ENCODE measurements at places on chromosomes 1 and 21. TPM values are rescaled to one million over a fixed set of nuclear protein-coding genes. Genes with fewer than 3 reads are reported as not detected.

- no peak overlapping the region for H3K4me3 ChIP-seq
- H3K4me1 ChIP-seq: no peaks in the 10 kb centered on the region
- H3K27me3 ChIP-seq: no peaks in the 10 kb centered on the region
- no peak overlapping the region for H3K27ac ChIP-seq
- DNase-seq: no peak
Observed at GRCh38 chr1:91346824-91347223, 57.8 kb downstream of the HFM1 start.

DNA sequence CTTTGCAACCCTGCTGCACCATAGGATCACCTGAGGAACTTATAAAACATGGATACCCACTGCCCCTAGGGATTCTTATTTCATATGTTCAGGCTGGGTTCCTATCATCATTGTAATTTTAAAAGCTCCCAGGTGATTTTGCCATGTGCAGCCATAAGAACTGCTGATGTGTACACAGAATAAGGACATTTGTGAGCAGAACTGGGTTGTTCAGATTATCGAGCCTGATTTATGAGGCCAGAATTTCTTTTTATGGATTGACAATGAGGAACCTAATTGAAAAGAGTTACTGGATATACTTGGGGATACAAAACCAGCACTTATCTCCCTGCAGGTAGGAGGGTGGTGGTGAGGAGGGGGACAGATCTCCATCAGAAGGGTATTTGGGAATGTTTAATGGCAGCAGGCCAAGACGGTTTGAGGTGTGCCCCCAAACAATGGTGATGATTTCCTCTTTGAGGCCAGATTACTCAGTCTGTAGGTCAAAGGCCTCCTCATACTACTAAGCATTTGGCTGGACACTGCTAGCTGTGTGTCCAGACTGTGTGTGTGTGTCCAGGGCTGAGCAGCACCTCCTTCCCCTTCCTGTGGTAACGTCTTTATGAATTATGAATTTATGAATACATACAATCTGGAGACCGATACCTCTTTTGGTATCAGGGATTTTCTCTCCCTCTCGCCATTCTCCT lies 18.9 kb downstream of the NOS1AP start:
- DNase-seq: no peak
- H3K4me1 ChIP-seq: peaks cover 6% of the 10 kb centered on the region
- H3K4me3 ChIP-seq: no peak overlapping the region
- H3K27ac ChIP-seq: no peak overlapping the region

The NEK2 gene
- total RNA-seq: 75.1 TPM

DNA sequence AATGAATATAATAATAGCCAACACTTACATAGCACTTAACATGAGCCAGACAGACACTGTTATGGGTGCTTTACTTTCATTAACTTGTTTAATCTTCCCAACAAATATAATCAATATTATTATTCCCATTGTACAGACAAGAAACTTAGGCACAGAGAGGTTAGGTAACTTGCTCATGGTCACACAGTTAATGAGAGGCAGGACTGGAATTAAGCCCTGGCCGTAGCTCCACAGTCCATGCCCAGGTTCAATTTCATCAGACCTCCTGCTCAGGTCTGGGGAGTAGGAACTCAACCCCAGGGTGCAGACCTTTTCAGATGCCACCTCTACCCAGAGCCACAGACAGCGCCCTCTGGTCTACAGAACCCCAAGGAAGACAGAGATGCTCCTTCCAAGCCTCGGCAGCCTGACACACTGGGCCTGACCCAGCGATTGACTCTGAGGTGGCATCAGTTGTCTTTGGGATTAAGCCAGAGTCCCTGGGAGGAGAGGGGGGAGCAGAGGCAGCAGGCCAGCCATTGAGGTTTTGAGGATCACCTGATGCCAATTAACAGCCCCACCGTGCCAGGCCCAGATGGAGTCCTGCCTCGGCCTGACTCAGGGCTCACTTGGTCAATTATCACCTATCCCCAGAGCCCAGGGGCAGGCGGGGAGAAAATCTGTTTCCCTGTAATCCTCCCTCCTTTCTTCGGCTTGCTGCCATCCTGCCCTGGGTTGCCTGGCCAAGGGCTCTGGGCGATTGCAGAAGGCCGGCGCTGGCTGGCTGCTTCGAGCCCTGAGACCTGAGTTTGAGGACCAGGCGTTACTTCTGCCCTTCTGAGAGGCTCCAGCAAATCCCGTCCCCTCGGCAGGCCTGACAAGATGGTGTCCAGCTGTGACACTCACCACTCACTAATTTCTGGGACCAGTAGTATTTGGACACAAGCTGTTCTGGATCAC lies 116.7 kb downstream of the LACTBL1 start:
- H3K4me1 ChIP-seq: no peaks in the 10 kb centered on the region
- H3K27ac ChIP-seq: no peak overlapping the region
- no peak overlapping the region for H3K4me3 ChIP-seq

The AGMAT gene
- total RNA-seq: 0.53 TPM

The MYOC gene
- total RNA-seq: not detected

The OR14C36 gene
- not detected for total RNA-seq

- H3K27ac ChIP-seq: no peak overlapping the region
- no peaks in the 10 kb centered on the region for H3K27me3 ChIP-seq
- no peak for DNase-seq
- H3K36me3 ChIP-seq: no peaks in the 10 kb centered on the region
- H3K4me1 ChIP-seq: peaks cover 19% of the 10 kb centered on the region
Observed at GRCh38 chr1:84693785-84694184, 3.5 kb upstream of the SSX2IP start.

The CELA2B gene
- not detected for total RNA-seq

DNA sequence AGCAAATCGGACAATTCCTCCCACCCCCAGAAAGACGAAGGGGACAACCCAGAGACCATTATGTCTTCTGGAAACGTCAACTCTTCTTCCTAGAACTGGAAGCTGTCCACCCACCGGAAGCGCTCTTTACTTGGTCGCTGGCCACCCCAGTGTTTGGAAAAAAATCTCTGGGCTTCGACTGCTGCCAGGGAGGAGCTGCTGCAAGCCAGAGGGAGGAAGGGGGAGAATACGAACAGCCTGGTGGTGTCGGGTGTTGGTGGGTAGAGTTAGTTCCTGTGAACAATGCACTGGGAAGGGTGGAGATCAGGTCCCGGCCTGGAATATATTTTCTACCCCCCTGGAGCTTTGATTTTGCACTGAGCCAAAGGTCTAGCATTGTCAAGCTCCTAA lies 3.2 kb downstream of the S1PR1 start:
- peaks cover 30% of the 10 kb centered on the region for H3K36me3 ChIP-seq
- DNase-seq: no peak
- no peak overlapping the region for H3K4me3 ChIP-seq
- no peaks in the 10 kb centered on the region for H3K27me3 ChIP-seq
- H3K27ac ChIP-seq: no peak overlapping the region

GRCh38 chr21:24658926-24659325 lies 948.4 kb downstream of the MRPL39 start:
- H3K36me3 ChIP-seq: no peaks in the 10 kb centered on the region
- no peaks in the 10 kb centered on the region for H3K27me3 ChIP-seq
- no peak for DNase-seq
- H3K4me3 ChIP-seq: no peak overlapping the region
- no peaks in the 10 kb centered on the region for H3K4me1 ChIP-seq
- no peak overlapping the region for H3K27ac ChIP-seq

The TFF2 gene
- total RNA-seq: not detected

The HUNK gene
- total RNA-seq: 13.6 TPM

DNA sequence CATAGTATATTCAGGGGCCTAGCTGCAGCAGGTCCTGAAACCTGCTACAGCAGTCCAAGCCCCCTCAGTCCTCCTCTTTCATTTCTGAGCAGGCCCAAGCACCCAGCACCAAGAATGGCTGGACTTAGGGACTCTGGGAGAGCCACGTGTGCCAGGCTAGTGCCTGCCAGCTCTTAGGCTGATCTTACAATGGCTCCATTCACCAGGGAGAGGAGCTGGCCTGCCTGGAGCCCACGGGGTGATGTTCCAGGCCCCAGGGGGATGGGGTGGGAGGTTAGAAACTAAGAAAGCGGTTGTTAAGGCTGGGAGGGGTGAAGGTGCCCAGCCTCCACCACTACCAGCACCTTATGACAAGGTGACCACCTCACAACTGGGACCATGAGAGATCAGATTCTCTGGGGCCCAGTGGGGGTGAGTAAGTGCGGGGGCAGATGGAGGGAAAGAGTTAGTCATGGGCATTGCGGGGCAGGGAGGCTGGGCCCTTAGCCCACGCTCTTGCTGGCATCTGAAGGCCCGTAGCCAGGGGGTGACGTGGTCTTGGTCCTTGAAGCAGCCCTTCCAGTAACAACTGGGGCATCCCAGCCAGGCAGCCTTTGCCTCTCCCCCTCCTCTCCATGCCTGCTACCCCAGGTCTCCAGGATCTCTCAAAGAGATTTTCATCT lies 30.3 kb upstream of the CLIC4 start:
- no peaks in the 10 kb centered on the region for H3K27me3 ChIP-seq
- H3K27ac ChIP-seq: no peak overlapping the region
- H3K4me1 ChIP-seq: peaks cover 49% of the 10 kb centered on the region
- no peaks in the 10 kb centered on the region for H3K36me3 ChIP-seq

The CRB1 gene
- 0.05 TPM for total RNA-seq

The RAP1GAP gene
- total RNA-seq: 0.03 TPM
